Fibroblast of skin of left biceps (primary cell): ENCODE measurements at places on chromosomes 5 and 9.

DNA sequence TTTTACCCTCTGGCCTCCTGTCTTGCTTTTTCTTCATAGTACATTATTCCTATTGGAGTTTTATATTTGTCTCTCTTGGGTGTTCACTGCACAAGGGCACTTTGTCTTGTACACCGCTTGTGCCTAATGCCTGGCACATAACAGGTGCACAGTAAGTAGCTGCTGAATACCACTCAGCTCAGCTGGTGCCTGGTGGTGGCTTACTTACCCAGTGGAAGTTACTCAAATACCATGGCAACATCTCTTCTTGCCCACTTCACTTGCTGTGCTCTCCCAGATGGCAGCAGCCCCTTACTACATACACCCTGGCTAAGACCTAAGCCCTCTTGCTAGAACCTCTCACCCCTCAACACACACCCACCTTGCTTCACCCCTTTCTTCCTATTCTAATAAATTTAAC lies 11.3 kb upstream of the SKP1 start:
- no peak for DNase-seq

- no peak for DNase-seq
These were observed 45.1 kb downstream of the IL31RA start for GRCh38 chr5:55896238-55896637.

- peak; percentile 82 for DNase-seq
These were observed 4.6 kb upstream of the DNAJC18 start for GRCh38 chr5:139443831-139444453.

- no peak for DNase-seq
These were observed 24.7 kb upstream of the TNC start for GRCh38 chr9:115142517-115143270.

- no peak for DNase-seq
These were observed 18.0 kb downstream of the FRRS1L start for GRCh38 chr9:109149089-109149488.

DNA sequence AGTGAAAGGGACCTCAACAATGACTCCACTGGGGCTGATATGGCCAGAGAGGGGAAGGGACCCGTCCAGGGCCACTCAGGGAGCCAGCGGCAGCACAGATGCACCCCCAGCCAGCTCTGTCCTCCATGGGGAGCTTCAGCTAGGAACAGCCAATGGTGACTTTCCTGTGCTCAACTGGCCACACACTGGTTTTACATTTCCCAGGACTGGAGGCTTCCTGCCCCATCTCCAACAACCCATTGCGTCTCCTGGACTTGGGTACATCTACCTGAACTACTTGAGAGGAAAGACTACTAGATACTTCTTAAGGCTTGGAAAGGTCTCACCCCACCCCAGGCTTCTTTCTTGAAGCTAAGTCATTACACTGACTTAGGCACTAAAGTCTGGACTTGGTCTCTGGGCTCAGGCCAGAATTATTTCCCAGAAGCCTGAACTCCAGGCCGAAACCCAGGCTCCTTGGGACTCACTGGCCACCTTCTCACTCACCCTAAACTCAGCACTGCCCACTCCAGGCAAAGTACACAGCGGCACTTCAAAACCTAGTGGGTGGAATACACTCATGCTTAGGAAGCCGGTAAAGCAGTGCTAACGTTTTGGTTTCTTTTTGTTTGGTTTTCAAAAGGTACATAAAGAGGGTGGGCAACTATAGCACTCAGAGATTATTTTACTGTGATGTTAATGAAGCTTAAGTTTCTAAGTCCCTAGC lies 1.5 kb downstream of the IGFBPL1 start:
- DNase-seq: no peak

DNA sequence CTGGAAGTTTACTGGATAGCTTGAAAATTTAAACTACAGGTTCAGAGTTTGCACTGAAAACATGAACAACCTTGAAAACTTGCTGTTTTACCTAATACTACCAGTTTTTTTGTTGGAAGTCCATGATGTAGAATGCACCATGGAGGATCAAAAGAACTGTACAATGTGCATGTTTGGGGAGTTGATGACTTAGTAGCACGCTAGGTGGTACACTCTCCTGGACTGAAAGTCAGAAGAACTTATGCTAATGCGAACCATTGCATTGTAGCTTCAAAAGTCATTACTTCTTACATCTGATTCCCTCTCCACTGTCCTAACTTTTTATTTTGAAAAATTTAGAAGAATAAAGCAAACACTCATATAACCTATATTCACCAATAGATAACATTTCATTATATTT lies 211.0 kb downstream of the OSTF1 start:
- DNase-seq: no peak

GRCh38 chr9:14412775-14413174 lies 98.8 kb upstream of the NFIB start:
- DNase-seq: no peak

- DNase-seq: no peak
These were observed 599 bp downstream of the KIAA1191 start for GRCh38 chr5:176360894-176361436.

DNA sequence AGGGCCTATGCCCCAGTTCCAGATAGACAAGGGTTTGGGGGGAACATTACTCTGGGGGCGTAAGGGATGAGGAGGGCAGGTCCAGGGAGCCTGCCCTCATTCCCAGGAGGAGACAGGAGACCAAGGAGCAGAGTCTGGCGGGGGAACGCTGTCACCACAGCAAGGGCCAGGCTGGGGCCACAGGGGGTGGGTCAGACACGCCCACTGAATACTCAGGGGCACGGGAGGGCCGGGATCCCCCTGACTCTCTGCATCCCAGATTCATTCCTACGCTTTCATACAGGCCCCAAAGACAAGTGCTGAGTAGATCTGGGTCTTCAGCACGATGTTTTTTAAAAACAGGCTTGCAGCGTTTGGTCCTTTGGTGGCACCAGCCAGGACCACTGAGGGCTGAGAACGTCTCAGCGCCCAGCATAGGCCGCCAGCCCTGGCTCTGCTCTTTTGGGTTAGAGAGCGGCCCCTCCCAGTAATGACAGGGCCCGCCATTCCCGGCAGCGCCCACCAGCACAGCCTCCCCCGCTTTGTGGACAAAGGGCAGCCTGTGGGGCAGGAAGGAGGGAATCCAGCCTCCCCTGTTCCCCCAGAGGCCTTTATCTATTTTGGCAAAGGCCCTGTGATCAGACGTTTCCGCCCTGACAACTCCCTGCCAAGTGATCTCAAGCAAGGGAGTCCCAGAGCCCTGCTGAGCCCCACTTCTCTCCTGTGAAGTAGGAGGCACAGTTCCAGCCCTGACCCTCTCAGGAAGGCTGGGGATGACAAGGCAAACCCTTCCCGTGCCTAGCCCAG lies 24.9 kb downstream of the NEK6 start:
- no peak for DNase-seq

- DNase-seq: no peak
These were observed 9.9 kb upstream of the PFDN1 start for GRCh38 chr5:140312791-140313189.
